Right hindlimb (tissue), 1 donor: ENCODE measurements at places on chromosomes 12 and 14.

- DNase-seq: no peak
These were observed 631.8 kb downstream of the TMTC2 start for GRCh38 chr12:83318386-83319098.

- no peak for DNase-seq
These were observed 156.0 kb downstream of the EGLN3 start for GRCh38 chr14:33794791-33795305.

GRCh38 chr14:95211721-95212504 is 54.6 kb upstream of the DICER1 start:
- DNase-seq: no peak

DNA sequence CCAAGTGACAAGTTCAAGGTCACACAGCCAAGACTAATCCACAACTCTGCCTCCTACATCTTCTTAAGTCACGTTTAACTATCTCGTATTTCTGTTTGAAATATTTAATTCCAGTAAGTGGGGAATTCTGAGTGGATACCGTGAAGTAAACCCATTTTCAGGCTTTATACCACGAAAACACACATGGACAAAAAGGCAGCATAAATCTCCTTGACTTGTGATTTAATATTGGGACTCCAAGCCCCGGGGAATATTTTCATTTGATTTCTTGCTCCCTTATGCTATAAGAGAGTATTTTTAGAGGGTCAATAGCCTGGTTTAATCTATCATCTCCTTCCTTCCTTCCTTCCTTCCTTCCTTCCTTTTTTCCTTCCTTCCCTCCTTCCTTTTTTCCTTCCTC is 716.7 kb downstream of the VRK1 start:
- DNase-seq: no peak
